ENCODE measurements at places on chromosomes 1 and 21.

DNA sequence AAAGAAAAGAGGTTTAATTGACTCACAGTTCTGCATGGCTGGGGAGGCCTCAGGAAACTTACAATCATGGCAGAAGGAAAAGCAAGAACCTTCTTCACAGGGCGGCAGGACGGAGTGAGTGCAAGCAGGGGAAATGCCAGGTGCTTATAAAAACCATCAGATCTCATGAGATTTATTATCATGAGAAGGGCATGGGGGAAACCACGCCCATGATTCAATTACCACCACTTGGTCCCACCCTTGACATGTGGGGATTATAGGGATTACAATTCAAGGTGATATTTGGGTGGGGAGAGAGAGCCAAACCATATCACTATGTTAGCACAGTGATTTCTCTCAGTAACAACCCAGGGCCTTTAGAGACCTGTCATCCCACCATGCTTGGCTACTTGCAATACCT lies 39.9 kb downstream of the LRRN2 start:
- DNase-seq: no peak

GRCh38 chr1:147078606-147079399 lies 93.5 kb downstream of the PRKAB2 start:
- DNase-seq: no peak

GRCh38 chr1:80056179-80056578 lies 1049.6 kb upstream of the ADGRL4 start:
- DNase-seq: no peak

DNA sequence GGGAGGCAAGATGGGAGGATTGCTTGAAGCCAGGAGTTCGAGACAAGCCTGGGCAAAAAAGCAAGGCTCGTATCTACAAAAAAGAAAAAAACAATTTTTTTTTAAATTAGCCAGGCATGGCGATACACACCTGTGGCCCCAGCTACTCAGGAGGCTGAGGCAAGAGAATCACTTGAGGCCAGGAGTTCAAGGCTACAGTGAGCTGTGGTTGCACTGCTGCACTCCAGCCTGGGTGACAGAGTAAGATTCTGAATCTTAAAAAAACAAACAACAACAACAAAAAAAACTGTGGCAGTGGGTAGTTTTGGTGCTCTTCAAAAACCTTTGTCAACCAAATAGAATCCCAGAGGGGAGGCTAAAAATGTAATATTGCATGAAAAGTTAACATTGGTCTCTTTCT lies 734 bp downstream of the PTPN22 start:
- DNase-seq: no peak

DNA sequence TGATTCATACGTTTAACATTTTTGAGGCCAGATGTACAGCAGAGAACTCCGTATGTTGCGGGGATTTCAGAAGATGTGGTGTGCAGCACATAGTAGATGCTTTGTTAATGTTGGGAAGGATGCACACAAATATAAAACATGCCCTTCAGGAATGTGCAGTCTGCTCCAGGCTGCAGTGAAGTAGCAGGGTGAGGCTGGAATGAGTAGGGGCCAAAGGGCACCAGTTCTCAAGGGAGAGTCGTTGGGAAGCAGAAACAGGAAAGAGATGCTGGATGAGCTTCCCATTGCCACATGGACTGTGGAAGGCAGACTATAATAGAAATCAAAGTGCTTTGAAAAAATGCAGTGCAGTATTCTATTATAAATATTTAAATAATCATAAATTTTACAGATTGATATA lies 126.9 kb downstream of the NOS1AP start:
- no peak for DNase-seq

DNA sequence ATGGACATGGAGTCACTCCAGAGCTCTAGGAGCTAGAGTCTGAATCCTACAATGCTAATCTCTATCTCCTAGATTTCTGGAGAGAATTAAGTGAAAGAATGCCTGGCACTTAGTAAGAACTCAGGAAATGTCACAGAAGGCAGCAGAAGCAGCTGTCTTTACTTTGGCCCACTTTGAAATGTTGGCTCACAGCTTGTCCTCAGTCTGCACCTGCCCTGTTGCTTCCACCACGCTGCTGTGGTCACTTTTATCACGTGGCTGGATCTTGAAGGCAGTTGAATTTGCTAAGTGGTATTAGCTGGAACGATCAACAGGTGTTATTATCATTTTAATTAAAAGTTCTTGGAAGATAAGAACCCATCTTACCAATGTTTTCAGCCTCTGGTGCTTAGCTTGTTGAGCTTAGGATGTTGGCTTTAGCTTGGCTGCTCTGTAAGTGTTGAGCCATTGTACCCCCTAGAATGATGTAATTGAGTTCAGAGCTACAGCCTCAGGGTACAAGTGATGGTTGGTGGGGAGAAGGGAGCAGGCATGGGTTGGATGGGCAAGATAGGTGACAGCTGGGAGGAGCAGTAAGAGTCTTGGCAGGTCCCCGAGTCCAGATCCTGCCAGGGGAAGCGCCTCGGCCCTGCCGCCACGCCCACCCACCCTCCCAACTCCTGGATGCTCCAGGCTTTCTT lies 41.9 kb upstream of the EPS8L3 start:
- DNase-seq: no peak

DNA sequence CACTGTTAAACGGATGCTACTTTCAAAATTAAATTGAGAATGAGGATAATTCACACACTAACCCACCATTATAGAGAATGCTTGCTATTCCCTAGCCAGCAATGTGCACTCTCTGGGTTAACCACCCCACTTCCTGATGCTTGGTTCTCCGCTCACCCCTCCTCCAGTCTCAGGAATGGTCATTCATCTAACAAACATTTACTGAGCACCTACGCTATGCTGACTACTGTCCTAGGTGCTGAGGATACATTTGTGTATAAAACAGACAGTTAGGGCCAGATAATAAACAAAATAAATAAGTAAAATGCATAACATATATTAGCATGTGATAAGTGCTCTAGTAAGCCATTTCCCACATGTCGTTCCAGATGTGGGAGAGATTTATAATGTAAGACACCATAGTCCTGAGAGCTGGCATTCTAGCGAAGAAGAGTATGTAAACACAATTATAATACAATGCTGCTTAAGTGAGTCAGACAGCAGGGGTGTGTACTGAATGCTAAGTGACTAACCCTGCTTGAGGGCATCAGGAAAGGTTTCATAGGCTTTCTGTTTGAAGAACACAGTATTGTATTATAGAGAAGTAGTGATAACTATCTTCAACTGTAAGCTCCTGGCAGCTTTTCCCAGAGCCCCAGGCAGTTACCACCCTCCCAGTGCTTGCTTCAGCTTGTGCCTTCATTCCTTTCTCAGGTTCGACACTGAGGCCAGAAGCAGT lies 126.7 kb upstream of the CACHD1 start:
- peak; percentile 74 for DNase-seq

DNA sequence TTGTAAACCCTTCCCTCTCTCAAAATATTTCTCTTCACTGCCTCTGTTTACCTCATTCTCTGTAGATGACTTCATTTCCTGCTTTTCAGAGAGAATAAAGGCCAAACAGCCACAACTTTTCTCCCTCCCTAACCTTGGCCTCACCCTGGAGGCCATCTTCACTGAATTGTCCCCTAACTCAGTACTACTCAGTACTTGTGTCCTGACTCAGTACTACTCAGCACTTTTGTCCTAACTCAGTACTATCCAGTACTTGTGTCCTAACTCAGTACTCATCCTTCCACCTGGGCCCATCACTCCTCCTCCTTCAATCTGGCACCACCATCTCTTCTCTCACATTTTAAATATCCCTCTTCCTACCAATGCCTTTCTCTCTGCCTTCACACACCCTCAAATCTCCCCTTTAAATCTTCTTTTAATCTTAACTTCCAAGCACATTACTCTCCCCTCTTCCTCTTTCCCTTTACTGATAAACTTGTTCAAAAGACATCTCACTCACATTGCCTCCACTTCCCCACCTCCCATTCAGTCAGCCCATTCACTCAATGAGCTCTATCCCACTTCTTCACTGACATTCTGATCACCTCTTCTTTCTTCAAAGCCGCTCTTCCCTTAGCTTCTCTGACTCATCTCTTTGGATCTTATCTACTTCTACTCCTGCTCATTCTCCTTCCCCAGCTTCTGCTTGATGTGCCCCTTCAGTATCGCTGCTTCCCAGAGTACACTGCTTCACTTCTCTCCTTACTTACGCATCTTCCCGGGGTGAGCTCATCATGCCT lies 121.4 kb downstream of the RNF220 start:
- no peak for DNase-seq

DNA sequence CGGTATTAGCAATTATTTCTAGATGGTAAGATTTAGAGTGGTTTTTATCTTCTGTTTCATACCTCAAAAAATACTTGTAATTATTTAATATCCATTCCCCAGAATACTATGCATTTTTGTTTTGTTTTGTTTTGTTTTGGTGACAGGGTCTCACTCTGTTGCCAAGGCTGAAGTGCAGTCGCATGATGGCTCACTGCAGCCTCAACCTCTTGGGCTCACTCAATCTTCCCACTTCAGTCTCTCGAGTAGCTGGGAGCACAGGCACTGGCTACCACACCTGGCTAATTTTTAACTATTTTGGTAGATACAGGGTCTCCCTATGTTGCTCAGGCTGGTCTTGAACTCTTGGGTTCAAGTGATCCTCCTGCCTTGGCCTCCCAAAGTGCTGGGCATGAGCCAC lies 252.7 kb downstream of the AKT3 start:
- peak; percentile 50 for DNase-seq

DNA sequence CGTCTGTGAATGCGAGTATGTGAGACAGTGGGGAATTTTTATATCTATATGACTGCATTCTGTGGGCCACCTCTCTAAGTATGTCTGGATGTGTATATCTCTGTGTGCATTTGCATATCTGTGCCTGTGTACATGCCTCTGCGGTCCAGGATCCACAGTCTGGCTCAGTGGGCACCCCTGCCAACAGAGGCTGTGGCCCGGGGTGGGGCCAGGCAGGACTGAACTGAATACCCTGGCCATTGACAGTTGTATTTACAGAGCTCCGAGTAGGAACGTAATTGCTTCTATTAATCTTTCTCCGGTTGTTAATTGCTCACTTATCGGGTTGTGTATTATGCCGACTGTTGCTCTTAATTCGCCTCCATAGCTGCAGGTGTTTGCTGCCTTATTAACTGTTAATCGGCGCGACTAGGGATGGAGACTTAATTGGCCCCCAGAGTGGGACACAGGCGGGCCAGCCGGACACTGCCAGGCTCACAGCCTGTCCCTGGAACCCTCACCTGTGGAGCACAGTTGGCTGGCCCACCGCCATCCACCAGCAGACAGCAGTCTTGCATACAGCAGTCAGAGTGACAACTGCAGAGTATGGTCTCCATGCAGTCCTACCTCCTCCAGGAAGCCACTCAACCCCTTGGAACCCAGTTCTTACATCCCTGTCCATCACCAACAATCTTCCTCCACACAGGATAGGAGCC lies 22.4 kb upstream of the ADGRB2 start:
- no peak for DNase-seq

GRCh38 chr1:53982034-53982762 lies 35.8 kb downstream of the LDLRAD1 start:
- peak; percentile 67 for DNase-seq

GRCh38 chr1:62271948-62272728 lies 47.1 kb downstream of the KANK4 start:
- DNase-seq: no peak

DNA sequence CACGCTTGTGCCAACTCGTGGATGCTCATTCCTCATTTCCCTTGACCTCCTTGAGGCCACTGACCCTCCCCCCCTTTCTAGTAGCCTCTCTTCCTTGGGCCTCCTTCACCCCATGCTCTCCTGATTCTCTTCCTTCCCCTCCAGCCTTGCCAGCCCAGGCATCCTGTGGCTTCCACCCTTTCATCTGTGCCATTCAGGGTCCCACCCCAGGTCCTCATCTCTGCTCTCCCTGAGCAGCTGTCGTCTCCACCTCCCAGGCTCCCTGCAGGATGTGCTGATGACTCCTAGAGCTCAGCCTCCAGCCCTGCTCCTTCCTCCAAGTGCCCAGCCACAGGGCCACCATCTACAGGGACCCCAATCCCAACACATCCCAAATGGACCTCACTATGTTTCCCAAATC lies 197.4 kb downstream of the GRIK3 start:
- no peak for DNase-seq

GRCh38 chr1:8910914-8911313 lies 32.4 kb upstream of the ENO1 start:
- DNase-seq: peak; percentile 57

DNA sequence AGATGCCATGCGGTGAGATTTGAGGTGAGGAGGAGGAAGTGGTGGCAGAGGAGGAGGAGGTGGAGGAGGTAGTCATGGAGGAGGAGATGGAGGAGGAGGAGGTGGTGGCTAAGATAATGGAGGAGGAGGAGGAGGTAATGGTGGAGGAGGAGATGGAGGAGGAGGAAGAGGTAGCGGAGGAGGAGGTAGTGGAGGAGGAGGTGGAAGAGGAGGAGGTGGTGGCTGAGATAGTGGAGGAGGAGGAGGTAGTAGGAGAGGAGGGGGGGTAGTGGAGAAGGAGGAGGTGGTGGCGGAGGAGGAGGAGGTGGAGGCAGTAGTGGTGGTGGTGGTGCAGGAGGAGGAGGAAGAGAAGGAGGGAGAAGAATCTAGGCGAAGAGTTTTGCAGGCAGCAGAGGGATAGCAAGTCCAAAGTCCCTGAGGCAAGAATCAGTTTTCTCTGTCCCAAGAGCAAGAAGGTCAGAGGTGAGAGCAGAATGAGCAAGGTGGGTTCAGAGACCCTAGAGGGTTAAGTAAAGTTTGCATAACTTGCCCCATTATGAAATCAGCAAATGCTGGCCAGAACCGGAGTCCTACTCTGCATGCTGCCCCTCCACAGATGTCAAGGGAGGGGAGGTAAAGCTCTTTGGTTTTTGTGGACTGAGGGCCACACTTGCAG lies 38.9 kb upstream of the GNPAT start:
- no peak for DNase-seq

GRCh38 chr1:221632072-221632471 lies 109.8 kb downstream of the DUSP10 start:
- no peak for DNase-seq

GRCh38 chr1:92933459-92933858 lies 27.8 kb downstream of the DIPK1A start:
- no peak for DNase-seq

- DNase-seq: no peak
These were observed 128.1 kb upstream of the JUN start for GRCh38 chr1:58911841-58912499.

GRCh38 chr1:244052016-244052727 lies 1.1 kb downstream of the ZBTB18 start:
- DNase-seq: no peak

Measured in kidney tubule cell (primary cell).